Renal pelvis (tissue), 12 donors: ENCODE measurements at places on chromosomes 6 and 20. TPM values are rescaled to one million over a fixed set of nuclear protein-coding genes. Genes with fewer than 3 reads are reported as not detected.

DNA sequence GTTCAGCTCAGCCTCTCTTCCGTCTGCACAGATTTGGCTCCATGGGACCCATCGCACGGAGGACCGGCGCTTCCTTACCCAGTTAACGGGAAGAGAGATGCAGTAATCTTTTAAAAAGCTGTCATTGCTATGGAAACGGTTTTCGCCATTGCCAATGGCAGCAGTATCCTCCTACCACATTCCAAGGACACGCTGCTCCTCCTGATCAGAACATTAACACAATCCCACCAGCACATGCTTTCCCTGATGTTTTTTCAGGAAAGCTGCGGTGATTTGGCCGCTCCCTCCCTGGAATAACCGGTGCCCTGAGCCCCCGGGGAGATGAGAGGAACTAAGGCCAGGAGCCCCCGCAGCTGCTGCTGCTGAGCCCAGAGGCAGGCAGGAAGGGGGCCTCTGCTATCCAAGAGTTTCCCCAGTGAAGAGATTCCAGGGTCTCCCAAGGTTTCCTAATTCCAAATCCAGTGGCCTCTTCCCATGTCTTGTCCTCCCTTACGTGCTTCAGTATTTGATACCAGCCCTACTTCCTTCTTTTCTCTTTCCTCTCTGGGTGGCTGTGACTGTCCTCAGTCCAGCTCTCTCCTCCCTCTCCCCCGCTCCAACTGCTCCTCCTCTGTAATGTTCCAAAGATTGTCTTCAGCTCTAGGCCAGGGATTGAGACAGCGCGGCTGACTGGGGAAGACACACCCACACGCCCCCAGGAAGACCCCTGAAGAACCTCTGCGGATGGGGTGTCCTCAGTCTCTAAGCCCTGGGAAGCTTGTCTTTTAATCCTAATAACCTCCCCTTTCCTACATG is 2.6 kb downstream of the BNIP5 start:
- no peak for DNase-seq

DNA sequence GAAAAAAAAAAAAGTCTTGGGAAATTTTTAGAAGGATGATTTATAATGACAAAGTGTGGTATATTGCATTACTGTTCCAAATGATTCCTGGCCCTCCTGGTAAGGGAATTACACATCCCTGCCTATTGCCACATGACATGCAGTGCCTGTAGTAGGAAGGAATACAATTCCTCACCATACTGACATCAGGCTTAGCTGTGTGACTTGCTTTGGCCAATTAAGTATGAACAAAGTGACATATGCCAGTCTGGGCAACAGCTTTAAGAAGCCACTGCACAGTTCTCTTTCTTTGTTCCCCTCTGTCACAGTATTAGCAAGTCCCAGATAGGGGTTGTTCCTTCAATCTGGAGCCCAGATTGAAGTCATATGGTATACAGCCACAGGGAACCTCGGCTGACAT is 100.5 kb downstream of the KIF13A start:
- DNase-seq, result no peak

DNA sequence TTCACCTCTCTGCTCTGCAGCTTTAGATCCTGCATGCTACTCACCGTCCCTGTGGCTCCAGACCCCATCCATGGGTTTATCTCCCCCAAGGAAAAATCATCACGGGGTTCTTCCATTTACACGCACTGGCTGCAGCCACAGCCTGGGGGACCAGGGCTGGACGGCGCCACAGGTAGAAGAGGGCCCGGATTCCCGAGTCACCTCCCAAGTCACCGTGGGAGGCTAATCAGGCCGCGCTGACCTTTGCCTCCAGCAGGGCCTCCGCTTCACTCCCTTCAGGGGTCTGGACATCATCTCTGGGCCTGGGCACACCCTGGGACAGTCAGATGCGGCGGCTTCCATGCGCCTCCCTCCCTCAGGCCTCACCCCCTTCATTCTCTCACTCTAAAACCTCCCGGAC is 47.8 kb upstream of the ENTPD6 start:
- DNase-seq, result no peak

MAS1L gene
- polyA plus RNA-seq, result not detected

- no peak for DNase-seq
Observed at GRCh38 chr6:20338156-20338555, 63.5 kb upstream of the E2F3 start.

MICB gene
- polyA plus RNA-seq, result 1.9 TPM

DNA sequence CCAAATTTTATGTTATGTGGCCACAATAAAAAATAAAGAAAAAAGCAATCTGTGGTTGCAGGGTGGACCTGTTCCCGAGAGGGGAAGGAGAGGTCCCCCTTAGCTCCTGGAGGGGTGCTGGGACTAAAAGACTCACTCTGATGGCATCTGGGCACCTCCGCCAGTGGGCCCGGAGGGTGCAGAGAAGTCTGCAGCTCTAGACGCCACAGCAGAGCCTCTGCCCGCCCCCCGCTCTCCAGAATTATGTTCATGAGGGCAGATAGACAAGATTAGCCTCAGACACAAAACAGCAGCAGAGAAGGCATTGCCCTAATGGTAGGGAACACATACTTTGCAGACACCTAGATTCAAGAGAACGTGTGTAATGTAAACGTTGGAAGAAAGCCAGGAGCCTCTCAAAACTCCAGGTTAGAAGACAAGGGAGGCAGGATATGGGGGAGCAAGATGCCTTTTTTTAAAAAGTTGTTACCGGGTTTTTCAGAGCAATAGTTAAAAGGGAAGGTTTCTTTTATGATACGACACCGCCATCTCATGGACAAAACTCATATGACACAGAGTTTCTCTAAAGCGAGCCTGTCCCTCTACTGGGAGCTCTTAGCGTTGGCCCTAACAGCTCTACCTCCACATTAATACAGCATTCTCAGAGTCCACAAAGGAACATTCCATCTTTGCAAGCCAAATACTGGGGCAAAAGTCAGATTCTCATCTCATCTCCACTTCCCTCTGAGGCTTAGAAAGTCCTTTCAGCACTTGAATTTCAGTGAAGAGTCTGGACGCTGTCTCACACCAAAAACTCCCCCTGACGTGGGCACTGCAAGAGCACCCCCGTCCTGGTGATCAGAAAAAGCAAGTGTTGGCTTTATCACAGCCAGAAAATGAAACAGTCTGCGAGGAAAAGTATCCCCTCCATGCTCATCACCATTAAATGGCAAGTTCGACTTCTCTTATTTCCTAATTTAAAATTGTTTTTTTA is 47.2 kb downstream of the FOXF2 start:
- DNase-seq, result peak; percentile 84

- no peak for DNase-seq
Observed at GRCh38 chr20:43508604-43509040, 1.1 kb downstream of the L3MBTL1 start.

DNA sequence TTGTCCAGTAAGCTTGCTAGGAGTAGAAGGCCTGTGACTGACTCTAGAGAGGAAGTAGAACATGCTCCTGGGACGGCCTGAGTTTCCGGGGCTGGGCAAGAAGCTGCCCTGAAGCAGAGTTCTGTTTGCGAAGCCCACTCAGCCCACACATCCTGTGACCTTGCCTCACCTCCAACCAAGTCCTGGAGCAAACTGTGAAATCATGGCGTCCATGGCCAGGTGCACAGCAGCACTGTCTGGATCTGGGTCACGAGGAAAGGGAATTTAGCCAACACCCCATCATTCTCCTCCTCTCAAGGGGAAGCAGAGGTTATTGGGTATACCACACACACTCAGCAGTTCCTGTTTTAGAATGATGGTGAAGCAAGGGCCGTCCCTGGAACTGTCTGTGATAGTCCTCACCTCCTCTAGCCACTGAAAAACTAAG is 87.5 kb downstream of the CRYBG1 start:
- no peak for DNase-seq

CALHM5 gene
- polyA plus RNA-seq, result 3.5 TPM

ENPP4 gene
- 16.2 TPM for polyA plus RNA-seq

GRCh38 chr6:129866256-129866655 is 5.1 kb upstream of the TMEM244 start:
- no peak for DNase-seq

DNA sequence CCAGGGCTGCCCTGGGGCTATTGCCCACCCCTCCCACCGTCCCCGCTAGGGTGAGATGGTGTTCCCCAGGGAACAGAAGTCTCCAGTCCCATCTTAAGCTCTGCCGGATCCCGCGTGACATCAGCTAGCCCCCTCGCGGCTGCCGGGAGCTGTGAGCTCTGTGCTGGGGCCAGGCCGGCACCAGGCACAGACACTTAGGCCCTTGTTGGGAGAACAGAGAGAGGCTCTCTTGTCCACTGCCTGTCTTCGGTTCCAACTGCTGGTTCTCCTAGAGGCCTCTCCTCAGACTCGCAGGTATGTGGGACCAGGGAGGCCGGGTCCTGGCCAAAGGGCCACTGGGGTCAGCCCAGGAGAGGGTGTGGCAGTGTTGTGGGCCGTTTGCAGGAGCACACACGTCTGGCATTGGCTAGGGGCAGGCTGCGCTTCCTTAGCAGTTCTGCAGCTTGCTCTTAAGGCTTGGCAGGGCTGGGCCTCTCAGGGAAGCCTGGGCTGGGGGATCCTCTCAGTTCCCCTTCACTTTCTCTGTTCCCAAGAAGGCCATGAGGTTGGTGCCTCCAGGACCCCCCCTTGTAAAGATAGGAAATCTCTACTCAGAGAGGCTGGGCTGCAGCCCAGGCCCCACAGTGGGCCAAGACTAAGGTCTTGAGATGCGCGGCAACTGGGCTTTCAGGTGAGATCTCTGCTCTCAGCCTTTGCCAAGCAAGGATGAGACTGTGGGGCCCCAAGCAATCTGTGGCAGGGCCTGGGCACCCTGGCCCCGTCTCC is 6.3 kb downstream of the SGK2 start:
- no peak for DNase-seq

DNA sequence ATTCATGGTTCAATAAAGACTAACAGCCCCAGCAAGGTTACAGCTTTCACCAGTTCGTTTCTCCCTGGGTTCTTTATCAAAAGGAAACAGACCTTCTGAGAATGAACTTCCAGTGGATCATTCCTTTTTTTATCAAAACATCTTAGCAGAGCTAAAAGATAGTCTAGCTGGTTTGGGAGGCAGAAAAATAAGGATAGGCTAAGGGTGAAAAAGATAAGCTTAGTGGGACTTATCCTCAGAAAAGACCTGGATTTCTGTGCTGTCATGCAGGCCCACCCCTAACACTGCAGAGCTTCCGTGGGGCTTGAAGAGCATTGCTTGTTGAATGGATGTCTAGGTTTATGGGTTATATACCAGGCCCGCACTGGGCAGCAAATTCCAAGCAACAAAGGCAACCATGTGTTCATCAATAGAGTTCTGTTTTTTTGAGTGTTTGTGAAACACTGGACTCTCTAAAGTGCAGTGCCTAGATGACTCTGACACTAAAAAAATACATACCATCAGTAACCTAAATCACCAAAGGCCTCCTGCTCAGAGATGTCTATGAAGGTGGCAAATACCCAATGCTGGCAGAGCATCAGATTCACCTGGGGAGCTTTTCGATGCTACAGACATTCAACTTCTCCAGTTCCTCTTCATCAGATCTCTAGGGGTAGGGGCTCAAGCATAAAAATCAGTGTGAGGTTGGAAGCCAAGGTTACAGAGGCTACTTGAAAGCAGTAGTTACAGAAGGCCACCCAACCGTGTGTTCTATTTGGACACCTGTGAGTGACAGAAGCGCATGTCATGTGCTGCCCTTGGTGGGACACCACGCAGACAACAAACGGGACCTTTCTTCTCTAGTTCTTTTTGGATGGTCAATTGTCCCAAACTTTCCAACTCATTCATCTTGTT is 53.0 kb downstream of the TNFAIP3 start:
- DNase-seq, result no peak

- DNase-seq, result no peak
Observed at GRCh38 chr6:84103029-84103428, 69.5 kb downstream of the MRAP2 start.

GRCh38 chr6:7121700-7122241 is 14.0 kb downstream of the RREB1 start:
- no peak for DNase-seq

UBD gene
- 0.69 TPM for polyA plus RNA-seq

UBE2J1 gene
- polyA plus RNA-seq, result 50.0 TPM

DNA sequence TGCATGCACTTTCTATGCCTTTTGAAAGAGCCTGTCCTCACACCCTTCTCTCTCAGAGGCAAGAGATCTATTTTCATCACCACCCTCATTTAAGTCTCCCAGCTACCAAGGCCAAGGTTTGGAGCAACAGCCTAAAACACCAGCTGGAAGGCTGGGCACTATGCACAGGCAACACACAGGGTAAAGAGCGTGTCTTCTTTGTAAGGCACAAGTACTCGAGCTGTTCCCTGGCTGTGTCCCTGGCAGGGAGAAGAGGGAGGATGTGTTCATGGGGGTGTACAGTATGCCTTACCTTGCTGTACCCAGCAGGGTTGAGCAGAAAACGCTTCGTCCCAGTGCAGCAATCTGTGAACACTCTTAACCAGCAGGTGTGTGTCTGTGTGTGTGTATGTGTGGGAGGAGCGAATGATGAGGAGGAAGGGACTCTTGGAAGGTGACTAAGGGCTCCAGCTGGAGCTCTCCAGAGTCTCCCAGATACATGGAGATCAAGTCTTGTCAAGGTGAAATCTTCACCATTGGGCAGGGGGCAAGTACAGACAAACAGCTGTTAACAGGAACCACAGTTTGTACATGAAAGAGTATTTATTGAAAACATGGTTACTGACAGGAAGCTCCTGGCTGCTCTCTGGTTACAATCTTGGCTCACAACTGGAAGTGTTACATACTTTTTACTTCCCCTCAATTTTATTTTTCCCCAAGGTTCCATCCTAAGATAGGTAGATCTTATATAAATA is 40.8 kb downstream of the ELMO2 start:
- DNase-seq, result no peak

CFB gene
- 6.5 TPM for polyA plus RNA-seq

DNA sequence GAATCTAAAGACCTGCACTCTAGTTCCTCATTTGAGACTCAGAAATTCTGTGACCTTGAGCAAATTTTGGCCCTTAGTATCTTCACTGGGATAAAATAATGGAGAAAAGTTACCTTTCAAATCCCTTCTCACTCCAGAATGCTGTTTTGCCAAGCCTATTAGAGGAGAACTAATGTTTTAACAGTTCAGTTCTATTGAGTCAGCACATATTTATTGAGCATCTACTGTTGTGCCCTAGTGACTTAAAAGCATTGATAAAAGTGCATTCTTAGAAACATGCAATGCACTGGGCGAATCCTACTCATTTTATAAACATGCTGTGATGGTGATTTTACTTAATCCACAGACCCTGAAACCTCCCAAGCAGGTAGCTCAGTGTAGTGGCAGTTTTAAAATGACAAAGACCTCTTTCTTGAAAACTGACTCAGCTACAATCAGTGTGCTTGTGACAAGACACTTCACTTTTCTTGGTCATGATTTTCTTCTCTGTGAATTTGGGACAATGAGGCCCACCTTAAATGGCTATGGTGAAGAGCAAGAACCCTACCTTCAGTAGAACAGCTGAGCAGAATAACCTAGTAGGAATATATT is 312.0 kb downstream of the ALDH8A1 start:
- DNase-seq, result no peak

GRCh38 chr6:1387538-1387875 is 1.9 kb upstream of the FOXF2 start:
- no peak for DNase-seq

GRCh38 chr6:13526357-13526726 is 38.9 kb upstream of the GFOD1 start:
- no peak for DNase-seq

PLN gene
- polyA plus RNA-seq, result 3.0 TPM
